ENCODE measurements at places on chromosomes 6 and 20. TPM values are rescaled to one million over a fixed set of nuclear protein-coding genes. Genes with fewer than 3 reads are reported as not detected.

The DAAM2 gene
- 154 TPM for total RNA-seq

The TMEM200A gene
- 0.79 TPM for total RNA-seq

The KIFC1 gene
- total RNA-seq, result 5.5 TPM

- no peak for DNase-seq
Observed at GRCh38 chr20:11902285-11902697, 15.4 kb upstream of the BTBD3 start.

- no peak for DNase-seq
Observed at GRCh38 chr6:148735989-148736388, 10.8 kb upstream of the UST start.

DNA sequence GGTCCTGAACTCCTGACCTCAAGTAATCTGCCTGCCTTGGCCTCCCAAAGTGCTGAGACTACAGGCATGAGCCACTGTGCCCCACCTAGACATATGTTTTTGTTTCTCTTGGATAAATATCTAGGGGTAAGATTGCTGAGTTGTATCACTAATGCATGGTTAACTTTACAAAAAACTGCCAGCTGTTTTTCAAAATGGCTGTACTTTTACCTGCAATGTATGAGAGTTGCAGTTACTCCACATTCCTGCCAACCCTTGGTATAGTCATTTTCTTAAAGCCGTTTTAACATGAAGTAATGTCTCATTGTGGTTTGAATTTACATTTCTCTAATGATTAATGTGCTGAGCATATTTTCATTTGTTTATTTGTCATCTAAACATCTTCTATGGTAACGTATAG, 289.7 kb downstream of the UTRN start:
- no peak for DNase-seq

Data from omental fat pad (tissue), 4 donors.